Ovary (tissue), 10 donors: ENCODE measurements at places on chromosomes 3 and 15.

DNA sequence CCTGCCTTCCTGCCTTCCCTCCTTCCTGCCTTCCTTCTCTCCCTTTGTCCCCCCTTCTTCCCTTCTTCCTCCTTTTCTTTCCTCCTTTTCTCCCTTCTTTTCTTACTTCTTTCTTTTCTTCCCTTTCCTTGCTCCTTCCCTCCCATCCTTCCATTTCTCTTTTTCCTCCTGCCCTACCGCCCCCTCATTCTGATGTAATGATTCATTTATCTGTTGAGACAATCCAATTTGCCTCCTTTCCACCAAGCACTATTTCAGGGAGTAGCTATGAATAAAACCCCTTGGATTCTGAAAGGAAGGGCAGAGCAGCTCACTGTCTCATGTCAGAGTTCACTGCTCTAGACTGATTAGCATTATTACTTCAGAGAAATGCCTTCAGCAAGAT, 462.6 kb downstream of the PDCD6IP start:
- no peak for DNase-seq

DNA sequence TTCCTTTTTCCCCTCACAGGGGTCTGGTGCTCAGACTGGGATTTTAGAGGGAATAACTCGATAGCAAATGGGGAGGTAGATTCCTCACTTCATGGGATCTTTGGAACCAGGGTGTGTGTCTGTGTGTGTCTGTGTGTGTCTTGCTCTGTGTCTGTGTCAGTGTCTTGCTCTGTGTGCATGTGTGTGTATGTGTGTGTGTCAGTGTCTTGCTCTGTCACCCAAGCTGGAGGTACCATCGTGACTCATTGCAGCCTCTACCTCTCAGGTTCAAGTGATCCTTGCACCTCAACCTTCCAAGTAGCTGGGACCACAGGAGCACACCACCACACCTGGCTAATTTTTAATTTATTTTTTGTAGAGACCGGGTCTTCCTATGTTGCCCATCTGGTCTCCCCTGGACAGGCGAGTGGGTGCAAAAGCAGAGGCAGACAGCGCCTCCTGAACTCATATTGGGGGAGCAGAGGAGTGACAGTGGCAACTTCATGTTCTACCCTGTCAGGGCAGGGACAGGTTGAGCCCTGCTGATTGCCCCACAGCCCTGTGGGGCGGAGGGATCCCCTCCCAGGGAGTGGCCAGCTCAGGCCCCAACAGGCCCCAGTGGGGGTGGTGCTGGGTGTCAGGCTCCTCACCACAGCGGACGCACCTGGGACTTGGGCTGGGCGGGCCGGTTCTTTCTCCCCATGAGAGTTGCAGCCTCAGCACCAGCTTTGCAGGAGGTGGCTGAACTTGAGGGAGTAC, 10.4 kb upstream of the SEMA4B start:
- DNase-seq: no peak

DNA sequence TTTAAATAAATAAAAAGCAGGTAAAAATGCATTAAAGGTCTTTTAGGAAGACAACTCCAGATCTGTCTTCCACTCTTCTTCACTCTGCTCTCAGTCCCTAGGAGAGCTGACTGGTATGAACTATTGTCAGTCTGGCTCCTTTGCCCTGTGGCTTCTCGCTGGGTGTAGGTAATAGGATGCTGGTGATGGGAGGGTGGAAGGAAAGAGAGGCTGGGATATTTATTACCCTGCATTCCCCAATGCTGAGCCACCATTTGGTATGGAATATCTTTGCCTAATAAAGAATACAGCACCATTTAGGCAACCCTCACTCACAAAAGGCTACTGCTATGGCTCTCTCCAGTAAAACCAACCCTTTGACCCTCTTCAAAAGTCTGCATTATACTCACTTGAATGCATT, 326.9 kb downstream of the CNTN3 start:
- no peak for DNase-seq

GRCh38 chr15:40343512-40343911, 2.8 kb upstream of the CCDC9B start:
- DNase-seq: no peak

DNA sequence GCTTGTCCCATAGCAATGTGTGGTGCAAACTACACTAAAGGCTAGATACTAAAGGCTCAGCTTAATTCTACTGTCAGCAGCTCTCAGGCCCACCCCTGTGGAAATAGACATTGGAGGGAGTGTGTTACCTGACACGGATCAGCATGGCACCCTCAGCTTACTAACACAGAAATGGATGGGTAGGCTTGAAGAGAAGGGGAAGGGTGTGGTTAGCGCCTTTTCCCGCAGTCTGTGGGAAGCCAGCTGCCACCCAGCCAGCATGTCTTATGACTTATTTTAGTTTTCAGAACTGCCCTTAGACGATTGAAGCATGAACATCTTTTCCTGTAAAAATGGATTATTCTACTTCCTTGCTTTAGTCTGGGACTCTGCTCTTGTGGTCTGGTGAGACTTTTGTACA, 25.8 kb upstream of the ADPGK start:
- DNase-seq: no peak
